ENCODE measurements at places on chromosomes 5 and 9.

DNA sequence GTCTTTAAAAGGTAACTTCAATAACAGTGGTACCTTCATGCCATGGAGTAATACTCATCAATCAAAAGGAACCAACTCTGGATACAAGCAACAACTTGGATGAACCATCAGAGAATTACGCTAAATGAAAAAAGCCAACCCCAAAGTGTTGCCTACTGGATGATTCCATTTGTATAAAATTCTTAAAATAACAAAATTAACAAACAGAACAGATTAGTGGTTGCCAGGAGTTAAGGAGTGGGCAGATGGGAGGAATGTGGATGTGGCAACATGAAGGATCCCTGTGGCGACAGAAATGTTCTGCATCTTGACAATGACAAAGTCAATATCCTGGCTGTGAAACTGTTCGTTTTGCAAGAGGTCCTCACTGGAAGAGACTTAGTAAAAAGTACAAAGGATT is 50.5 kb downstream of the SPTLC1 start:
- DNase-seq: no peak

DNA sequence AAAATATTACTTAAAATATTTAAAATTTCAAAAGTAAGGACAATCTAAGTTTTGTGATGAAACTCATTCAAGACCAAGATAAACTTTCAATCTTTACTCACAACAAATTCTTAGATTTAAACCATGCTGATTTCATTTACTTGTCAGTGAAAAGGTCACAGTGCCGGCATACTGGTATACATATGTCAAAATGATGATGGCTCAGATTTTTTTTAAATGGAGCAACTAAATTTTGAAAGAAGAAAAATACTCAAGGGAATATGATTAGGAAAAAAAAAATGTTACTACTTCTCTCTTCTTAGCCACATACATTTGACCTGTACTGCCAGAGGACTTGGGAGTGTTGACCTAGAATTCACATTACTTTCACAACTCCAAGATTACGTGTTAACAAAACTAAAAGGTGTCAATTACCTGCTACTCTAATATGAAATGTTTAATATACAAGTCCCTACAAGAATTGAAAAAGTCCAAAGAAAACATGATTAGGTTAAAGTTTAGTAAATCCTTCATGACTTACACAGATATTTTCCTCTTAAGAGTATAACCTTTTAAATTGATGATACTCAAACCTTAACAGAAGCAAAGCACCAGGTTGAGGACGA is 4.6 kb downstream of the EFNA5 start:
- no peak for DNase-seq

- DNase-seq: no peak
Measured at GRCh38 chr5:4252385-4252784, 656.8 kb downstream of the IRX1 start.

- no peak for DNase-seq
Measured at GRCh38 chr5:113759505-113759904, 246.0 kb downstream of the YTHDC2 start.

- no peak for DNase-seq
Measured at GRCh38 chr9:81573415-81574321, 115.7 kb downstream of the TLE1 start.

GRCh38 chr9:123327697-123328100 is 28.3 kb upstream of the CRB2 start:
- DNase-seq: no peak

GRCh38 chr5:132746954-132747615 is at the start of gene CCNI2:
CCNI2 (plus strand) TSS chr5:132747426; CDS start chr5:132747496, 70 bp downstream.
- no peak for DNase-seq

Data from liver (tissue), 10 donors.